ENCODE measurements at places on chromosomes 1 and 21. TPM values are rescaled to one million over a fixed set of nuclear protein-coding genes. Genes with fewer than 3 reads are reported as not detected.

DNA sequence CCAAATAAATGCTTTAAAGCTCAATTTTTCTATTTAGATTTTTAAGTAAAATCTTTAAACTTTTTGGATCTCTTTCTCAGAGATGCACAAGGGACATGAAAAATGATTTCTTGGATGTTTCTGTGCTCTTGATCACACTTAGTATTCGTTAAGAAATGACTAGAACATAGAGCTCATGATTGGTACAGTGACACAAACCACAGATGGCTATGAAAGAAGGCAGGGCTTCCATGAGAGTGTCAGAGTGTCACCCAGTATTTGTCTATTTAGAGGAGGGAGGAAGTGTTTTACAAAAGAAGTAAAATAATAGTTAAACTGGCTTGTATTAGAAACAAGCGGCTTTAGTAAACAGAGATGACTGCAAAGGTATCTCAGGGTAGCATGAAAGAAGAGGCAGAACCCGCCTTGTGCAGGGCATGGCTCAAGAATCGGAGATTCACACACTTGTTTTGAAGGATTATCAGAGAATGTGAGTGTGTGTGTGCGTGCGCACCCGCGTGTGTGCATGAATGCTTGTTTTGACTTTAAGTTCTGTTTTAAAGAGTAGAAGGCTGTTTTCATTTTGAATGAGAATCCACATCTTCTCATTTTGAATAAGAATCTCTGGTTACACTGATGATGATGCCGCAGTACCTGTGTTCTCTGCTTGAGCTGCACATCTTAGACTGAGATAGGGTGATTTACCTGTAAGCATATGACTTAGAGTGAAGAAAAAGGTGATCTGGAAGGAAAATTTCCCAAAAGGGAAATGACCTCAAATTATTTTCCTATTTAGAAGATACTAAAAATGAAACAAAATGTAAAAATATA lies 82.1 kb downstream of the VPS26C start:
- no peak for DNase-seq

- no peak for DNase-seq
Observed at GRCh38 chr1:29767088-29767685, 530.9 kb downstream of the PTPRU start.

DNA sequence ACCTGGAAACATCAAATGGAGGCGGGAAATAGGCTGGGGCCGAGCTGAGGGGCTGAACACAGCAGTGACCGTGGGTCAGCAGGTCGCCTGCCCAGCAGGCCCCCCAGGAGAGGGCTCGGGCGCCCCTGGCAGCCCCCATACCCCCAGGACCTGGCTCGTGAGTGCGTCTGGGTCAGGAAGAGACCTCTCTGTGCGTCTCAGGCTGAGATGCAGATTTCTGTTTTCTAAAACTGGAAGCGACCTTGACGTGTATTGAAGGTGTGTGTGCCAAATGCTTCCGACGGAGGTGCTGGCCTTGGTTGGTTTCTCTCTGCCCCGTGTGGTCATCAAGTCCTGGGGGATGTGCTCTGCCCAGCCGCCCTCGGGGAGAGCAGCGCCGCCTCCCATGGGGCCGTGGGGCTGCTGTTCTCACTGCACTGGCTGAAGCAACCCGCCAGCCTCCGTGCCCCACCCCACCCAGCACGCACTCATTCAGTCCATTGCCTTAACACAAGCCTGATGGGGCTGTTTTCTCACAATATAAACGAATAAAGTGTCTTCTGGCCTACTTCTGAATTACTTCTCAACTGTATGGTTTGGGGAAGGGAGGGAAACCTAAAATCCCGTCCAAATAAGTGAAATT lies 7.4 kb downstream of the PEX10 start:
- no peak for DNase-seq

DNA sequence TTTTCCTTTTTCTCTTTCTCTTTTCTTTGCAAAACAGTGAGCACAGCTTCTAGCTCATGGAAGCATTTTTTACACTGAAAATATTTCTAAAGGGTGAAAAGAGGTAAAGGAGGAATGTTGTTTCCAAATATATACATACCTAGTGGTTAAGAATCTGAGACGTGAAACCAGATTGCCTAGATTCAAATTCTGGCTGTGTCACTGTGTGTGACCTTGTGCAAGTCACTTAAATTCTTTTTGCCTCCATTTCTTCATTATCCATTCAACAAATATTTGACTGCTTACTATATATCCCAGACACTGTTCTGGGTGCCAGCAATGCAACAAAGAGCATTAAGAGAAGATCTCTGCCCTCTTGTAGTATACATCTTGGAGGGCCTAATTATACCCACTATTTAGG lies 53.3 kb downstream of the ZFYVE9 start:
- no peak for DNase-seq

RAB7B gene
- polyA plus RNA-seq: 9.1 TPM

- no peak for DNase-seq
Observed at GRCh38 chr1:39833121-39833520, 44.5 kb upstream of the BMP8B start.
